ENCODE measurements at places on chromosomes 11 and 22.
A peak's percentile ranks its signal among the peaks of the same experiment; 100 is the strongest.

DNA sequence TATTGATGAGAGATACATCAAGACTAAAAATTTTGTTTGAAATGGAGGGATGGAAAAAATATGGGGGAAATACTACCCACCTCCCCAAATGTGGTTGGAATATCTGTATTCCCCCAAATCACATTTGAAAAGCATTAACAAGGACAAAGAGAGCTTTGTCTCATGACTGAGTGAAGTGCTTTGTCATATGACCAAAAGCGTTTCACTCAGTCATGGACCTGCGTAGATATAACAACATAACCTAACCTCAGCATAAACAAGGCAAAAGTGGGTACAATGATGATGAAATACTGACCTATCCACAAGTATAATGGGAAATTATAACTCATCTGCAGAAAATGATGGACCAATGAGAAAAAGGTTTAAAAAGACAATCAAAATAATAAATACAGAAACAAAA, 418.3 kb downstream of the TBC1D22A start:
- DNase-seq, result no peak

DNA sequence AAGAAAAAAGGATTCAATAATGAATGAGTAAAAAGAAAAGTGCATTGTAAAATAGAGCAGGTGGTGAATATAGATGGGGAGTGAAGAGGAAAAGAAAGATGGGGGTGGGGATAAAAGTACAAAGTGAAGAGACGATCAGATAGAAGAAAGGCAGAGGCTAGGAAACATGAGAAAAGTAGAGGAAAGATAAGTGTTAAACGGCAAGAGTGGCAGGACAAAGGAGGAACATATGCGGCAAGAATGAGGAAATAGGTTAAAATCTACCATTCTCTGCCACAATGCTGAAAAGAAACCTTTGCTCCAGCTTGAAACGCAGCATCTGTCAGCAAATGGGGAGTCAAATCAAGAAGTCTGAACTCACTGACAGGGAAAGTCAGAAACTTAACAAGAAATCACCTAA, 6.8 kb downstream of the FUT4 start:
- no peak for DNase-seq

- DNase-seq, result no peak
These were observed 53.5 kb downstream of the TEAD1 start for GRCh38 chr11:12727563-12728211.

DNA sequence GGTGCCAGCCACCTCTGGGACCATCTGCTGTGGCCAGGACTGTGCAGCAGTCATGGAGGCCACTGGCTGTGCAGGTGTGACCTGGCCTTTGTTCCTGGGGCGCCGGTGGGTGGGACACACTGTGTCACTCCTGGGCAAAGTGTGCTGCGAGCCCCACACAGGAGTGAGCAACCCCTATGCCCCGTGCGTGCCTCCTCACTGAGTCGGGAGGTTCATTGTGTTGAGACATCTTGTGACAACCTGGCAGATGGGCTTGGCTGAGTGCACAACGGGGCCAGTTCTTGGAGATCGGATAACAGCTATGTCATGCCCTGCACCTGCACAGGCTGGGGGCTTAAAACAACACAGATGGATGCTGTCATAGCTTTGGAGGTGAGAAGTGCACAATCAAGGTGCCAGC, 13.5 kb downstream of the ANO1 start:
- DNase-seq, result no peak

GRCh38 chr22:39617970-39618757, 47.6 kb downstream of the CACNA1I start:
- no peak for DNase-seq

GRCh38 chr22:42895087-42895486, 38.0 kb upstream of the ARFGAP3 start:
- no peak for DNase-seq

- no peak for DNase-seq
These were observed 5.9 kb upstream of the CAT start for GRCh38 chr11:34432822-34433221.

DNA sequence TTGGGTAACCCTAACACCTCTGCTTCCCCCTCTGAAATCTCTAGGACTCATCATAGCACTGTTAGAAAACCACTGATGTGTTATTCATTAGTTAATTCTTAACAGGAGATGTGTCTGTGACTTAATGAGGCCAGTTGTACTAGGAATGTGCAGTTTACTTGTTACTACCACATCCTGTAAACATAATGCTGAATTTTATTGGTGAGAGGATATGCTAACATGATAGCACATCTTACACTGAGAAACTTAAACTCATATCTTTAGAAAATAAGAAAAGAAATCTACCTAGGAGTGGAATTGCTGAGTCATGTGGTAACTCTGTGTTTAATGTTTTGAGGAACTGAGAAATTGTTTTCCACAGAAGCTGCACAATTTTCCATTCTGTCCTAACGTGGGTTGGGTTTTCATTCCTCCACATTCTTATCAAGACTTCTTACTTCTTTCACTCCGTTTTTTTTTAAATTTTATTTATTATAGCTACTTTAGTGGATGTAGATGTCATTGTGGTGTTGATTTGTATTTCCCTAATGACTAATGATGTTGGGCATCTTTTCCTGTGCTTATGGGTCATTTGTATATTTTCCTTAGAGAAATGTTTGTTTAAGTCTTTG, 33.7 kb downstream of the RNF121 start:
- peak; percentile 27 for DNase-seq

DNA sequence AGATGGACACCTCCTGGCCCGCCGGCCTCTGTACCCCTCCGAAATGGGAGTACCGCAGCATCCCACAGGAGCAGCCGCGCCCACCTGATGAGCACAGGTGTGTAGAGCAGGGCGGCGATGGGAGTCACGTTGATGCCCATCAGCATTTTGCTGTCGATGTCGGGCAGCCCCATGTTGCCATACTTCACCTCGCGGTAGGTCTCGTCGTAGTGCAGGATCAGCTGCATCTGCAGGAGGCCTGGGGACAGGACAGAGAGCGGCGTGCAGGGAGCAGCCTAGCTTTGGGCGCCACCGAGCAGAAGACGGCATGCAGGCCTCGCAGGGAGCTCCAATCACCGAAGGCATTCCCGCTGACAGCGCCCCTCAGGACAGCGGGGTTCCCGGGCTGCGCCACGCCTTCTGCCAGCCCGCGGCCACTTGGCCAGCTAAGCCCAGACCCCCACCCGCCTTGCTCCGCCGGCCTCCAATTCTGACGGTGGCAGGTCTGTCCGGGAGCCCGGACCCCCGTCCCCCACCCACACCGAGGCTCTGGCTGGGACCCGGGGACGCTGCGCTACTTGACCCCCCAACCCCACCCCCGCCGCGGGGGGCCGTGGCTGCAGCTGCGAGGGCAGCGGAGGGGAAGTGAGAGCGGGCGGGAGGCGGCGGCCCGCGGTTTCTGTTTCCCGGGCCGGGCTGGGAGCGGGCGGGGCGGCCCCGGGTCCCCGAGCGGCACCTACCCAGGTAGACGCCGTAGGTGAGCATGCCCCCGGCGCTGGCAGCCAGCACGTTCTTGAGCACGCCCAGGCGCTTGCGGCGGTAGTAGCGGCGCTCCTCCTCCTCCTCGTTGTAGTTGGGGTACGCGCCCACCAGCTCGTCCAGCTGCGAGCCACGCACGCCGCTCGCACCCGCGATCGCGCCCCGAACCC, 705 bp downstream of the UNC93B1 start:
- DNase-seq, result peak; percentile 48

DNA sequence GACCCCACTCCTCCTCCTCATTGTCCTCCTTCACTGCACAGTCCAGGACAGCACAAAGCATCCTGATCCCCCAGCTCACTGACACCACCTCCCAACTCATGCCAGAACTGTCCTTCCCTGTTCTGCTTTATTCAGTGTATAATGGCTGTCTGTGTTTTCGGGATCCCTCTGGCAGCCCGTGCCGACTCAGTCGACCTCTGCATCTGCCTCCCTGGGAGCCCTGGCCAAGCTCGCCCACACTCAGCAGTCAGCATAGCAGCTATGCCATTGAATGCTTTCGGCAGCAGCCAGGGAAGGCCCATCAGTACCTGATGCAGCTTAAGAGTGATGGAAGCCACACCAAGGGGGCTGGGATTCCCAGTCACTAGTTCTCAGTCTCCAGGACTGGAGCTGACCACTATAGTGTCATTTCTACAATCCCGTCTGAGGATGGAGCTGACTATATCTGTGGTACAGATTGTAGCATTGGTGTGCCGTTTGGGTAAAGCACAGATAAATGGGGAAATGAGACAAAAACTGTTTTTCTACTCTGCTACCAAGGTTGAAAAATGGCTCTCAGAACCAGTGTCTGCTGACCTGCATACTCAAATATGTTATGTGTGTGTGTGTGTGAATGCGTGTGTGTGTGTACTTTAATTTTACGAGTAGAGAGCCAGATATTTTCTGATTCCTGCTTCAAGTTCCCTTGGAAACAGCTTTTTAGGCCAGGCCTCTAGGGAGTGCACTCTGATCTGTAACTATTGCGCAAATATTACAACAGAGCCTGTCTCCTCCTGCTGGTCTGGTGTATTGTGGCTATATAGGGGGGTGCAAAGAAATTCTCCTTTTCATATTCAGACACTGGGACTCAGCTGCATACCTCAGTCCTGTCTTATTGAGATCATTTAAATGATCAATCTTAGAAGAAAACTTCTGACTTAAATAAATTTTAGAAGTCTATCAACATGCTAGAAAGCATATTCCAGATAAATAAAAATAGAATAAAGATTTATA, 78.8 kb upstream of the TOP3B start:
- DNase-seq, result peak; percentile 29

GRCh38 chr11:64252003-64252872, 908 bp downstream of the PLCB3 start:
- DNase-seq, result peak; percentile 77

DNA sequence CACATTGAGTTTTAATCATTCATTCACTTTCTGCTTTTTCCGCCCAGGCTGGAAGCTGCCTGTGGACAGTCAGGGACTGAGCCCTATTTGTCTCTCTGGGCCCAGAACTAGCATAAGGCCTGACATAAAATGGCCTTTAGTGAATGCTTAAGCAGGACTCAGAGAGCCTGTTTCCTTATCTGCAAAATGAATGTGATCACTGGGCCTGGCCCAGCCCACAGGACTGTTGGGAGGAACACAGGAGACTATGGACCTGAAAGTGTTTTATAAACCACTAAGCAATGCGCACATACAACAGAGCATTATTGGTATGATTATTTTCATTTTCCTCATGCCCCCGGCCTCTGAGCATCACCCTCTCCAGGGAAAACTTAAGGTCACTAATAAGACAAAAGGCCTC, 3.9 kb upstream of the MYH9 start:
- no peak for DNase-seq

DNA sequence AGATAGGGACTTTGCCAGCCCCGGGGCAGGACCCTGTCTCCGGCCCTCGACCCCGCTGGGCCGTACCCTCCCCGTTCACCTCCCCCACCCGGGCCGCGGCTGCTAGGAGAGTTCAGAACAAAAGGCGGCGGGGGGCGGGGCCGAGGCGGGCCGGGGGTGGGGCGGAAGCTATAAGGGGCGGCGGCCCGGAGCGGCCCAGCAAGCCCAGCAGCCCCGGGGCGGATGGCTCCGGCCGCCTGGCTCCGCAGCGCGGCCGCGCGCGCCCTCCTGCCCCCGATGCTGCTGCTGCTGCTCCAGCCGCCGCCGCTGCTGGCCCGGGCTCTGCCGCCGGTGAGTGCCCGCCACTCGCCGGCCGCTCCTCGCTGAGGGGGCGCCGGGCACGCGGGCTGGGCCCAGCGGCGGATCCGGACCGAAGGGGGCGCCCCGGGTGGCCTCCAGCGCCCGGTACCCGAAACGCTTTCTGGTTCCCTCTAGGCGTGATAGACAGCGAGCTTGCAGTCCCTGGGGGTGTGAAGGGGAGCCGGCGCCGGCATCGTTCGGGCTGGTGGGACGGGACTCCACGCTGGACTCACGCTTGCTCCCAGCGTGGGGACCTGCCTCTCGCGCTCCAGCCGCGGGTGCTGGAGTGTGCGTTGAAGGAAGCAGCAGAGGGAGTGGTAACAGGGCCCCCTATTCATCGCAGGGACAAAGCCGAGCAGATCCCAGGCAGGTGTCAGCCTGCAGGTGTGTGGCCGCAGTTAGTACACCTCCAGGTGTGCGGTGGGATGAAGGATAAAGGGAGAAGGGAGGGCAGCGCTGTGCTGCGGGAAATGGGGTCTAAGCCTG, at the start of gene MMP11:
MMP11 (plus strand) TSS at position 201 of the 825 bp plus-strand sequence; CDS start at position 223, 22 bp downstream.
- peak; percentile 29 for DNase-seq

All from PC-3 (cell line).